A172 (cell line): ENCODE measurements at places on chromosomes 3 and 15.

DNA sequence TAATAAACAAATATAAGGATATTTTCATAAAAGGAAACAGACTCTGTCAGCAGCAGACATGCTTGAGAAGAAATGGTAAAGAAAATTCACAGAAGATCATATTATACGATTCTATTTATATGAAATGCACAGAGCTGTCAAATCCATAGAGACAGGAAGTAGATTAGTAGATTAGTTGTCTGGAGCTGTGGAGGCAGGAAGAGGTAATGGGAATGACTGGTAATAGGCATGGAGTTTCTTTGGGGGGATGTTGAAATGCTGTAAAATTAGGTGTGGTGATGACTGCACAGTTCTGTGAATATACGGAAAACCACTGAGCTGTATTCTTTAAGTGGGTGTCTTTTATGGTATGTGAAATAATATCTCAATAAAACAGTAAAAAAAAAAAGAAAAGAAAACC lies 35.3 kb downstream of the CEP152 start:
- DNase-seq: no peak

GRCh38 chr3:179666436-179667035 lies 13.7 kb downstream of the USP13 start:
- no peak for DNase-seq

DNA sequence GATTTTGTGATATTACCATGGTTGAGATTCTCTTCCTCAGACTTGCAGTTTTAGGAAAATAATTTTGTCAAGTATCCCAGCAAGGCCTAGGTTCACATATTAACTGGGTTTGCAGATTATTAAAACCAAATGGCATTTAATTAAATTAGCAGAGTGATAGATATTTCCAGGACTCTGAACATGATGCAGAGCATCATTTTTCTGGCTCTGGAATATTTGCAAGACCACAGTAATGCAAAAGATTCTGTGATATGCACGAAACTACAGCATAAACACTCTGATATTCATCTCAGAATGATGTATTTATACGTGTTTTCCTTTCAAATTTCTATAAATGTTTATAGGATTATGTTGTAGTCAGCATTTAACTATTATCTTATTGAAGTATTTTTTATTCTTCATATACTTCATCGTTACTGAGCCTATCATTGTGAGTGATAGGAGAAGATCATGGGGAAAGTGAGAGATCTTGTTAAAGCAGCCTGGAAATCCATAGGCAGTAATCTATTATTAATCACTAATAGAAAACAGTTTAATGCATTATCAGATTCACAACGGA lies 1245.6 kb downstream of the OTOL1 start:
- DNase-seq: no peak

GRCh38 chr15:66846811-66847210 lies 144.8 kb downstream of the SMAD6 start:
- no peak for DNase-seq

GRCh38 chr3:9293076-9293475 lies 43.6 kb upstream of the SRGAP3 start:
- no peak for DNase-seq

DNA sequence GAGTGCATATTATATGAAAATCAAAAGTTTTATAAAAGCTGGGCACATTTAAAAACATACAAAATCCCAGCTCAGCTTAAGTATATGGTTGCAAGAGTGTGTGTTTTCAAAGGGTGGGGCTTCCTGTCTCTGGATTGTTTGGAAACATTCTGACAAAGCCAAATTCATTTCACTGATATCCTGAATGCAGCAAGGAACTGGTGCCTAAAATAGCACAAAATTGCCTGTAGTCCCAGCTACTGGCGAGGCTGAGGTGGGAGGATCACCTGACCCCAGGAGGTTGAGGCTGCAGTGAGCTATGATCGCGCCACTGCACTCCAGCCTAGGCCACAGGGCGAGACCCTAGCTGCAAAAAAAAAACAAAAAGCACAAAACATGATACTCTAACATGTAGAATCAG lies 13.0 kb upstream of the TJP1 start:
- no peak for DNase-seq

DNA sequence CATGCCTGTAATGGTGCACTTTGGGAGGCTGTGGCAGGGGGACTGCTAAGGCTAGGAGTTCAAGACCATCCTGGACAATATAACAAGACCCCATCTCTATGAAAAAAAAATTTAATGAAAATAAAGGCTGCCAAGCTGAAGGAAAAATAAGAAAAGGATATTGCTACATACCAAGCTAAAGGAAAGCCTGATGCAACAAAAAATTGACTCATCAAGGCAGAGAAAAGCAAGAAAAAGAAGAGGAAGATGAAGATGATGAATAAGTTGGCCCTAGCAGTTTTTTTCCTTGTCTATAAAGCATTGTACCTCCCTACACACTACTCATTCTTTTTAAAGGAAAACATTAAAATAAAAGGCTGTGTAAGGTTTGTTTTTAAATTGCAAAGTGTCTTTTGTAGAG lies 441.9 kb upstream of the MDFIC2 start:
- DNase-seq: no peak

DNA sequence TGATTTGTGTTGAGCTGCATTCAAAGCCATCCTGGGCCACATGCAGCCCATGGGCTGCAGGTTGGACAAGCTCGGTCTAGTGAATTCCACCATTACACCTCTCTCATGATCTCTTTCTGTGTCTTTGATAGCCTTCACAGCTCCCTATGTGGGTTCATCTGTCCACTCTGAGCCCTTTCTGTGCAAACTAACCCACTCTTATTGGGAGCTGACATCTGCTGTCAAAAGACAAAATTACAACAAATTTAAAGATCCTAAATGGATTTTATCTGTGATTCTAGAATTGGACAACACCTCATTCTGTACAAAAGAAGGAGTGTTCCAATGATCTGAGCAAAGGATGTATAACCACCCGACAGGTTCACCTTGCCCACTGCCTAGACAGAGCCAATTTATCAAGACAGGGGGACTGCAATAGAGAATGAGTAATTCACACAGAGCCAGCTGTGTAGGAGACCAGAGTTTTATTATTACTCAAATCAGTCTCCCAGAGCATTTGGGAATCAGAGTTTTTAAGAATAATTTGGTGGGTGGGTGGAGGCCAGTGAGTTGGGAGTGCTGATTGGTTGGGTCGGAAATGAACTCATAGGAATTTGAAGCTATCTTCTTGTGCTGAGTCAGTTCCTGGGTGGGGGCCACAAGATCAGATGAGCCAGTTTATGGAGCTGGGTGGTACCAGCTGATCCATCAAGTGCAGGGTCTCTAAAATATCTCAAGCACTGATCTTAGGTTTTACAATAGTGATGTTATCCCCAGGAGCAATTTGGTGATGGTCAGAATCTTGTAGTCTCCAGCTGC lies 2.6 kb upstream of the XYLB start:
- no peak for DNase-seq

GRCh38 chr3:114108137-114108536 lies 51.6 kb downstream of the QTRT2 start:
- DNase-seq: no peak

GRCh38 chr3:174776123-174776522 lies 83.0 kb upstream of the NAALADL2 start:
- DNase-seq: no peak

GRCh38 chr15:75065467-75065850 lies 42.1 kb downstream of the PPCDC start:
- DNase-seq: no peak

GRCh38 chr3:47370887-47371697 lies 9.7 kb upstream of the PTPN23 start:
- no peak for DNase-seq

GRCh38 chr3:62479326-62479725 lies 106.0 kb upstream of the FEZF2 start:
- no peak for DNase-seq

GRCh38 chr15:89839167-89839810 lies 24.6 kb upstream of the ANPEP start:
- DNase-seq: no peak

DNA sequence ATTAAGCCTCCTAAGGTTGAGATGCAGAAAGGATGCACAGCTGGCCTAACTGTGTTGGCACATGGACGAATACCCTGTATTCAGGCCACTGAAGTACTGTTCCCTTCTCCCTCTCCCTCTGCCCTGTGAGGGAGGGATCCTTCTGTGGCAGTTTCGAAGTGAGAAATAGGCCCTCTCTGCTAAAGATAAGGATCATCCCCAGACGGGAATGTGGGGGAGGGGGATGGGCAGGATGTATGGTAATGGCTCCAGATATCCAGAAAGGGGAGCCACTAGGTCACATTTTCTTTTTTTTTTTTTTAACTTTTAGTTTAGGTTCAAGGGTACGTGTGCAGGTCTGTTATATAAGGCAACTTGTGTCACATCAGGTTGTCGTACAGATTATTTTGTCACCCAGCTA lies 463.1 kb downstream of the TBL1XR1 start:
- no peak for DNase-seq

GRCh38 chr3:140994316-140994715 lies 52.7 kb downstream of the SLC25A36 start:
- no peak for DNase-seq

DNA sequence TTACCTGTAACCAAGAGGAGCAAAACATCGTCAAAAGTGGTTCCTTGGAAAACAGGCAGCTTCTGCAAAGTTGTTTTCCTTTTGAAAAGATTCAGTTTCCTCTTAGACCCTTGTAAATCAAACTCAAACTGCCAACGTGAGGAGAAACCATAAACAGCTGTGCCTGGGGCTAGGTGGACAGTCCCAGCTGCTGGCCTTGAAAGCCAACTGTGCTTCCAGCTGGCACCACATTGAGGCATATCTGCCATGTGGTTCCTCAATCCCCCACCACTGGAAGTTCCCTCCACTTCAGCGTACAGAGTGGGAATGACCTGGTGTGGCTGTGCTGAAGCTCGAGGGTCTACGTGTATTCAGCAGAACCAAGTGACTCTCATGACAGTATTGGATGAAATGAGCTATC lies 40.9 kb downstream of the HRH1 start:
- peak; percentile 49 for DNase-seq

- DNase-seq: no peak
These were observed 36.0 kb upstream of the LRIG1 start for GRCh38 chr3:66536791-66537190.

GRCh38 chr3:14405360-14406238 lies 3.2 kb downstream of the SLC6A6 start:
- peak; percentile 41 for DNase-seq

DNA sequence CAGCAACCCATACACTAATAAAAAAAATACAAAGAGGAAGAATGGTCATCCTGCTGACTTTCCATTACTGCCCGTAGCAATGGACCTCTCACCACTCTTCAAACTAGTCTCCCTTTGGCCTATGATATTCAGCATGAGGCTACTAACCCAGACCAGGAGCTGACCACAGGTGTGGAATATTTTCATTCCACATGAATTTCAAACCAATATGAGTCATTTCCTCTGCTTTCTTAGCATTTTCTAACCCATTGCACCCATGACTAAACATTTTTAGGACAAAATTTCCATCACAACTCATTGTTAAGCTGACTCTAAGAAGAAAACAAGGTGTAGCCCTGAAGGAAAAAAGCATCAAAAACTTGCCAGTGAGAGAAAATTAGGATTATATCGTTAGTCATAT lies 34.0 kb upstream of the ZPLD1 start:
- DNase-seq: peak; percentile 89

GRCh38 chr3:178900029-178900646 lies 171.5 kb downstream of the ZMAT3 start:
- no peak for DNase-seq

DNA sequence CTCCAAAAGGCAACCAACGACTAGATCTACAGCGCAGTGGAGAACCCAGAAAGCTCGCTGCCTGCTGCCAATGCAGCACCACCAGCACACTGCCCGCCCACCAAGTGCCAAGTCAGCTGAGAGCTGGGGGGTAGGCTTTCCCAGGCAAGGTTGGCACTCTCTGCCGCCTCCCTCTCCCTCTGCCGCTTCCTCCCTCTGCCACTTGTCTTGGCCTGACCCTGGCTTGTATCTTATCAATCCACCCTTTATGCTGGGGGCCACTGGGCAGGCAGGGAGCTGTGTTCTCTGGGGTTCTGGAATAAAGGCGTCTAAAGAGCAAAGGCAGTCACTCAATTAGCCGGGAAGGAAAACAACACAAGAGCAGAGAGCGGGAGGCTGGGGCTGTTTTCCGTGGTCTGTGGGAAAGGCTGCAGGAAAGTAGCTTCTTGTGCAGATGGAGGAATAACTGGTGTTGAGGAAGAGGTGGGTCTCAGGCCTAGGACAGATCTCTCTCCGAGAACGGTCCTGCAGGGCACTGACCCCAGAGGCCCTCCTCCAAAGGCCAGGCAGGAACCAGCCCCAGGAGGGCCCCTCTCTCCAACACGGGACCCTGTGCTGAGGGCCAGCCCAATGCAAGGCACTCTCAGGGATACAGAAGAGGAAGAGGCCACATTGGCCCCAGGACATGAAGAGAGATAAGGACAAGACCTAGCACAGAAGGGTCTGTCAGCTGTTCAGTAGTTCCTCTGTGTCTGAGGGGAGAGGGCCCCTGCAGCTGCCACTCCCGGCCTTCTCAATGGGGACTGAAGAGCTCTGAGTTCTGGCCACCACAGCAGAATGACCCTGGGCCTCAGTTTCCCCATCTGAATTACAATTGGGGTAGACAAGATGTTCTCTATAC lies 30.8 kb downstream of the ACSBG1 start:
- no peak for DNase-seq

DNA sequence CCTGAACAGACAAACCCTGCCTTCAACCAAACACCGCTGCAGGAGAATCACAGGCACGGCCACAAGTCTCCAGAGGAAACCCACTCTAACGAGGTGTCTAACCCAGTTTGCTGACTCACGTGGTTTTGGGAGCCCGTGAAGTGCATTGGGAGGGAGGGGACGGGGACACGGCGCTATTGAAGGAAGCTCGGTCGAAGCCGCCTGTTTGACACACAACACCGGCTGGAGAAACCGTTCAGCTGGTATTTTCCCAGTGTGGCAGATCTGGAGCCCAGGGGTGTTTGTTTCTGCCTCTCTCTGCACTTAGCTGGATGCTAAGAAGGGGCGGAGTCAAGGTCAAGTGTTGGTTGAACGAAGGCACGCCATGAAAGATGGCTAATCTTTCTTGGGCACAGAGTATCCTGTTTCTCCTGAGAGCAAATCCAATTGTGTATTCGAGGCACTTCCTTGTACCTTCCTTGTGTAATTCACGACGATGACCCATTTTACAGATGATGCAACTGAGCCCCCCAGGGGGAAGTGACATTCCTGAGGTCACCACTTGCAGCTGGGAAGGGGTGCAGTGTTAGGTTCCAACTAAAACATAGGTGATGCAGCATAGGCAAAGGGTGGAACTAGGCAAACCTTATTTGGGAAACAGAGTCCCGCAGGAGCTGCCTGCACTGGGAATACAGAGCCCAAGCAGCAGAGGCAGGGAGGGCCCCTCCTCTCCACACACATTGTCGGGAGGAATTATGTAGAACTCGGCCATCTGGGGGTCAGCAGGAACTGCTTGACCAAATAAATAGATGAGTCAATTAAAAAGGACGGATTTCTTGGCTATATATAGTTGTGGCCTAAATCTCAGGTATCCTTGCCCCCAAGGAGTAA lies 22.5 kb downstream of the SLC6A6 start:
- no peak for DNase-seq

GRCh38 chr3:124467980-124468902 lies 262.0 kb upstream of the UMPS start:
- peak; percentile 49 for DNase-seq

- no peak for DNase-seq
These were observed 13.7 kb upstream of the HEG1 start for GRCh38 chr3:125069452-125069851.
